ENCODE measurements at places on chromosomes 12 and 14. TPM values are rescaled to one million over a fixed set of nuclear protein-coding genes. Genes with fewer than 3 reads are reported as not detected.

KITLG gene
- total RNA-seq: 3.5 TPM

SDR9C7 gene
- not detected for total RNA-seq

PGF gene
- total RNA-seq: 3.3 TPM

MCRS1 gene
- 81.8 TPM for total RNA-seq

ACSM4 gene
- total RNA-seq: not detected

ANKRD33 gene
- not detected for total RNA-seq

GRCh38 chr12:75812271-75813018 lies 219.1 kb downstream of the PHLDA1 start:
- no peak overlapping the region for H3K4me3 ChIP-seq
- DNase-seq: no peak
- no peaks in the 10 kb centered on the region for H3K4me1 ChIP-seq
- H3K27ac ChIP-seq: no peak overlapping the region
- H3K36me3 ChIP-seq: no peaks in the 10 kb centered on the region

DNA sequence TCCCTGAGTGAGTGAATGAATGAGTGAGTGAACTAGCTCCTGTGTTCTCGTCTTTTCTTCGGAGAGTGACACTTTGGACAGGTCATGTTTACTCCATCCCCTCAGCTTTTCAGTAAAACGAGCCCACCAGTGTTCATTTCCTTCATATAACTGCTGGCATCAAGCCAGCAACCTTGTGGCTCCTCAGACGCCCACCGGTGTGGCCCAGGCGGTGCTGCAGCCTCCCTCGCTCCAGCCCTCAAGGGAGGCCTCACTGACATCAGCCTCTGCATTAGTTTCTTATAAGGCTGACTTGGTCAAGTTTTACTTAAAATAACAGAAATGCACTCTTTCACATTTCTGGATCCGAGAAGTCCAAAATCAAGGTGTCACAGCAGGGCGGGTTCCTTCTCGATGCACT lies 188.0 kb downstream of the ZFP36L1 start:
- no peak overlapping the region for H3K27ac ChIP-seq
- no peaks in the 10 kb centered on the region for H3K36me3 ChIP-seq
- H3K4me3 ChIP-seq: no peak overlapping the region
- H3K27me3 ChIP-seq: no peaks in the 10 kb centered on the region
- DNase-seq: no peak

- no peak overlapping the region for H3K27ac ChIP-seq
- DNase-seq: no peak
- H3K4me3 ChIP-seq: no peak overlapping the region
- no peaks in the 10 kb centered on the region for H3K27me3 ChIP-seq
Observed at GRCh38 chr12:18153826-18154225, 63.8 kb upstream of the RERGL start.

- DNase-seq: no peak
- peaks cover 40% of the 10 kb centered on the region for H3K36me3 ChIP-seq
- H3K4me3 ChIP-seq: peak overlapping the region; percentile 56
- peak overlapping the region; percentile 88 for H3K27ac ChIP-seq
Observed at GRCh38 chr12:114448618-114448933, 42.6 kb upstream of the TBX5 start.

GRCh38 chr12:83629931-83630330 lies 943.2 kb downstream of the TMTC2 start:
- no peaks in the 10 kb centered on the region for H3K27me3 ChIP-seq
- no peak overlapping the region for H3K27ac ChIP-seq
- H3K4me1 ChIP-seq: no peaks in the 10 kb centered on the region
- no peak for DNase-seq
- H3K4me3 ChIP-seq: no peak overlapping the region
- no peaks in the 10 kb centered on the region for H3K36me3 ChIP-seq

- H3K36me3 ChIP-seq: peaks cover 67% of the 10 kb centered on the region
- no peaks in the 10 kb centered on the region for H3K4me1 ChIP-seq
- no peak overlapping the region for H3K27ac ChIP-seq
Observed at GRCh38 chr14:31128601-31129526, 78.7 kb downstream of the HECTD1 start.

DNA sequence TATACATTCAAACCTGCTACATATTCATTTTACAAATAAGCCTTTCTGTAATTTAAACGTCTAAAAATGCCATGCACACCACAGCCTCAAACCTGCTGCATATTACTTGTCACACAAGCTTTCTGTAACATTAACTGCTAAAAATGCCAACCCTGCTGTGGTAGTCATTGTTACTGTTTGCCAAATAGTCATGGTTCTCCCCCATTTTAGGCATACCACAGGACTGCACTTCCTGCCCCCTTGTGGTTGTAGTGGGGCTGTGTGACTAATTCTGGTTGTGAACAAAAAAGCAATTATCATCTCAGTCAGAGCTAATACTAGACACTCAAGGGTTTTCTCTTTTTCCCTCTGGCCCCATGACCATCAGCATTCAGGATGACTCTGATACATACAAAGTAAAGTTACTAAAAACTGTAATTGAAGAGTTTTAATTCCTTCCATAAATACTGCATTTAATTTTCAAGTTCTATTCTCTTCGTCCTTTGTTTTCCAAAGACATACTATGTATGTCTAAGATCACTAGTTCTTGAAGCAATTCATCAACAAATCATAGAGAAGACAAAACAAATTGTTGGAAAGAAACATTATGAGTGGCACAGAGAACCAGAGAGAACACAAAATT lies 5.7 kb upstream of the SLC35F4 start:
- no peaks in the 10 kb centered on the region for H3K4me1 ChIP-seq
- no peak overlapping the region for H3K4me3 ChIP-seq
- no peaks in the 10 kb centered on the region for H3K36me3 ChIP-seq
- no peak overlapping the region for H3K27ac ChIP-seq

- no peaks in the 10 kb centered on the region for H3K36me3 ChIP-seq
- no peaks in the 10 kb centered on the region for H3K27me3 ChIP-seq
- no peak for DNase-seq
- no peak overlapping the region for H3K4me3 ChIP-seq
Observed at GRCh38 chr14:42198010-42198409, 591.3 kb downstream of the LRFN5 start.

DNA sequence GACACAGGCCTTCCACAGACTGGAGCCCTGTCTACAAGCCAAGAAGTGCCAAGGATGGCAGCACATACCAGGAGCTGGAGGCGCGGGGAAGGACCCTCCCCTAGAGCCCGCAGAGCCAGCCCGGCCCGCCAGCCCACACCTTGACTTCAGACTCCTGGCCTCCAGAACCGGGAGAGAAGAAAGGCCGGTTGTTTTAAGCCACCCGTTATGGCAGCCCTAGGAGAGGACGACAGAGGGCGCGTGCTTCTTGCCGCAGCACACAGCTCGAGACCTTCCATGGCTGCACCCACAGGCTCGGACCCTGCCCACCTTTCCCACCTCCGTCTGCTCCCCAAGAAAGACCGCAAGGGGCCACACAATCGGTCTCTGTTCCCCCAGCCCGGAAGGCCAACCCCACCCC lies 53.7 kb downstream of the RNF34 start:
- DNase-seq: no peak
- H3K4me1 ChIP-seq: peaks cover 16% of the 10 kb centered on the region
- H3K4me3 ChIP-seq: no peak overlapping the region
- no peaks in the 10 kb centered on the region for H3K36me3 ChIP-seq

DNA sequence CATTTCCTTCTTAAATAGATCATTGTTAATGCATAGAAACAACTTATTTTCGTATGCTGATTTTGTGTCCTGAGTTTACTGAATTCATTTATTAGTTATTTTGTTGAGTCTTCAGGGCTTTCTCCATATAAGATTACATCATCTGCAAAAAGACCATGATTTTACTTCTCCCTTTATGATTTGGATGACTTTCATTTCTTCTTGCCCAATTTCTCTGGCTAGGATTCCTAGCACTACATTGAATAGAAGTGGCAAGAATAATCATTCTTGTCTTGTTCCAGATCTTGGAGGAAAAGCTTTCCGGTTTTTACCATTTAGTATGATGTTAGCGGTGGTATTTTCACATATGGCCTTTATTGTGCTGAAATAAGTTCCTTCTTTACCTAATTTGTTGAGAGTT lies 303.0 kb upstream of the RTL1 start:
- H3K27me3 ChIP-seq: no peaks in the 10 kb centered on the region
- no peaks in the 10 kb centered on the region for H3K4me1 ChIP-seq
- DNase-seq: no peak
- H3K36me3 ChIP-seq: no peaks in the 10 kb centered on the region
- no peak overlapping the region for H3K4me3 ChIP-seq

DNA sequence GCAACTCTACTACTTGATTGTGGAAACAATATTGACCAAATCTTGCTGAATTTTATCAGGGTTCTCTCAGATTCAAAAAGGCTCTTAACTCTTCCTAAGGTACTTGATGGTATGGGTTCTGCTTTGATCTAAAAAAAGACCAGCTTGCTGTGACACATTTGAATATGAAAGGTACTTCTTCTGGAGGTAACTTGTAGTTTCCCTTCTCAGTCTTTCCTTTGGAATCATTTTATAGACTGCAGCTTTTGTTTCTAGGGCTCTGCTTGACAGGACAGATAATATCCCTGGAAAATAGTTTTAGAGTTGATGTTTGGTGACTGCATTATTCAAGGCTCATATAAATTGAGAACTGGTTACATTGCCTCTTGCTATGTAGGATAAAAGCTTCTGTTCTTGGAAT lies 251.9 kb downstream of the FUT8 start:
- no peaks in the 10 kb centered on the region for H3K27me3 ChIP-seq
- no peaks in the 10 kb centered on the region for H3K36me3 ChIP-seq
- no peak for DNase-seq
- no peak overlapping the region for H3K27ac ChIP-seq

- H3K4me1 ChIP-seq: no peaks in the 10 kb centered on the region
- H3K27me3 ChIP-seq: no peaks in the 10 kb centered on the region
- DNase-seq: no peak
Observed at GRCh38 chr14:60326274-60326673, 77.3 kb downstream of the PPM1A start.

DNA sequence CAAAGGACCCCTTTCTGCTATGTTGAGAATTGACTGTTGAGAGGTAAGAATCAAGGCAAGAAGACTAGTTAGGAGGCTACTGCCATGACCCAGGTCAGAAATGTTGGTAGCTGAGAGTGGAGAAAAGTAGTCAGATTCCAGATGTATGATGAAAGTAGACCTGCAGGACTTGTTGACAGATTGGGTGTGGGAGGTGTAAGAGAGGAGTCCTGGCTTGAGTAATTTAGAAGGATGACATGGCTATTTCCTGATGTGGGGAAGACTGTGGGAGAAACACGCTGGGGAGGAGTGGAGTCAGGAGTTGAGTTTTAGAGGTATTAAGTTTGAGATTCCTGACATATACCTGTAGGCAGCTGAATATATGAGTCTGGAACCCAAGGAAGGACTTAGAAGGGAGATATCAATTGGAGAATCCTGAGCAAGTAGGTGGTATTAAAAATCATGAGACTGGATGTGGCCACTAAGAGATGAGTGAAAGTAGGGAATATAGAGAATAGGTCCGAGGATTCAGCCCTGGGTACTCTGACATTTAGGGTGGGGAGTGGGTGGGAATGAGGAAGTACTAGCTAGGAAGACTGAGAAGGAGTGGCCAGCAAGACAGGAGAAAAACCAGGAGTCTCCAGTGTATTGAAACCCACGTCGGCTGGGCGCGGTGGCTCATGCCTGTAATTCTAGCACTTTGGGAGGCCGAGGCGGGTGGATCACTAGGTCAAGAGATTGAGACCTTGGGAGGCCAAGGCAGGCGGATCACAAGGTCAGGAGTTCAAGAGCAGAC lies 12.6 kb upstream of the DDX47 start:
- no peak overlapping the region for H3K27ac ChIP-seq
- H3K4me3 ChIP-seq: no peak overlapping the region
- H3K4me1 ChIP-seq: no peaks in the 10 kb centered on the region
- no peaks in the 10 kb centered on the region for H3K27me3 ChIP-seq
- H3K36me3 ChIP-seq: no peaks in the 10 kb centered on the region

DNA sequence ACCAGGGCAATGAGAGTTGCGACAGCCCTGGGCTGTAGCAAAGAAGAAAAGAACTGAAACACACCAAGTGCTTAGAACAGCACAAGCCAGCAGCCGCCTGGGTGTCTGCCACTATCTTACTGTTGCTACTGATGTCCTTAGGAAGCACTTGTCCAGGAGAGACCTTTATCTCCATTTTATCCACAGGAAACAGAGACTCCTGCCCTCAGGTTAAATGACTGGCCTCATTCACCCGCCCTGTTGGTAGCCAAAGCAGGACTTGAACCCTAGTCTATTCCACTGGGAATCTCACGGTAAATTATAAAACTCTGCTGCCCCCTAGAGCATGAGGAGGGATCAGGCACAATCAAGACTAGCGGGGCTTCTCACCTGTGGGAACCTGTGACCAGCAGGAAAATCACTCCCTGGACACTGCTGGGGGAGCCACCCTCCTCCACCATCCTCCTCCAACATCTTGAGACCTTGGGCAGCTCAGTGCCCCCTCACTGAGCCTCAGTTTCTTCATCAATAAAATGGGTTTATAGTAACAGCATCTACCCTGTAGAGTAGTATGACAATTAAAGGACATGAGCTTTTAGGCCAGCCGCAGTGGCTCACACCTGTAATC lies 20.5 kb upstream of the TESC start:
- H3K27ac ChIP-seq: no peak overlapping the region

GRCh38 chr12:115871714-115872113 lies 405.8 kb downstream of the MED13L start:
- H3K27me3 ChIP-seq: no peaks in the 10 kb centered on the region
- DNase-seq: no peak
- no peak overlapping the region for H3K4me3 ChIP-seq
- H3K36me3 ChIP-seq: no peaks in the 10 kb centered on the region
- H3K27ac ChIP-seq: no peak overlapping the region

- no peaks in the 10 kb centered on the region for H3K36me3 ChIP-seq
- H3K27me3 ChIP-seq: no peaks in the 10 kb centered on the region
- H3K4me1 ChIP-seq: no peaks in the 10 kb centered on the region
- no peak for DNase-seq
- no peak overlapping the region for H3K4me3 ChIP-seq
- H3K27ac ChIP-seq: no peak overlapping the region
Observed at GRCh38 chr14:62445570-62445969, 599.7 kb downstream of the KCNH5 start.

DNA sequence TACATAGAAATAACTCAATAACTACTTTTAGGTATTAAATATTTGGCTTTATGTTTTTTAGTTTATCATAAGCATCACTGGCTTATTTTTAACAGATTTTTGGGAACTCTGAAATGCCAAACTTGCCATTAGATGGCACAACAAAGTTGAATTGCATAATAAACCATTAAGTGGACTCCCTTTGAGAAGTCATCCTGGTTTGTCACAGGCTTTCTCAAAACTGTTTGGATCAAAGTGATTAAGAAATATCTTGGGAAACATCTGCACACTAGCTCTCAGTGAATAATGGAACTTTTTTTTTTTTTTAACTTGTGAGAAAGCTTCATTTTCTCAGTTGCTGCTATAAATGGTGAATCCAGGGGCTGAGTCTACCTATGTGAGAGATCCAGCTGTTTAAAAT lies 4.3 kb downstream of the SLC16A7 start:
- H3K27me3 ChIP-seq: no peaks in the 10 kb centered on the region
- H3K36me3 ChIP-seq: no peaks in the 10 kb centered on the region
- no peak for DNase-seq
- peaks cover 22% of the 10 kb centered on the region for H3K4me1 ChIP-seq
- no peak overlapping the region for H3K4me3 ChIP-seq
- H3K27ac ChIP-seq: no peak overlapping the region

GRCh38 chr12:117646520-117646919 lies 285.1 kb upstream of the NOS1 start:
- H3K36me3 ChIP-seq: no peaks in the 10 kb centered on the region
- no peak overlapping the region for H3K27ac ChIP-seq
- DNase-seq: no peak
- H3K27me3 ChIP-seq: no peaks in the 10 kb centered on the region
- H3K4me1 ChIP-seq: no peaks in the 10 kb centered on the region
- H3K4me3 ChIP-seq: no peak overlapping the region

GRCh38 chr14:33457021-33457420 lies 493.9 kb downstream of the EGLN3 start:
- no peaks in the 10 kb centered on the region for H3K36me3 ChIP-seq
- no peaks in the 10 kb centered on the region for H3K4me1 ChIP-seq
- H3K4me3 ChIP-seq: no peak overlapping the region

All from right atrium auricular region (tissue), 2 donors.